NCI-H1105 (cell line): ENCODE measurements at places on chromosomes 2 and 18.
A peak's percentile ranks its signal among the peaks of the same experiment; 100 is the strongest.

- DNase-seq: no peak
Observed at GRCh38 chr2:46394649-46395510, 84.5 kb upstream of the TMEM247 start.

- no peak for DNase-seq
Observed at GRCh38 chr2:169569948-169570347, 3.7 kb downstream of the FASTKD1 start.

- no peak for DNase-seq
Observed at GRCh38 chr2:240451791-240452461, 16.5 kb downstream of the GPC1 start.

DNA sequence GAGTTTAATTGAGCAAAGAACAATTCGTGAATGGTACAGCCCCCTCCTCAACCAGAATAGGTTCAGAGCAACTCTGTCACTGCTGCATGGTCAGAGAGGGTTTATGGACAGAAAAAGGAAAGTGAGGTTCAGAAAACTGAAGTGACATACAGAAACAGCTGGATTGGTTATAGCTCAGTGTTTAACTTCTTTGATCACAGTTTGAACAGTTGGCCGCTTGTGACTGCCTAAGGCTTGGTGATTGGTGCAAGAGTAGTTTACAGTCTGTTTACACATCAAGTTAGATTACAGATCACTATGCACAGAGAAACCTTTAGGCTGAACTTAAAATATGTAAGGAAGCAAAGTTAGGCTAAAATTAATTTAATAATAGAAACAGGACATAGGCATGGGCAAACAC, 459.2 kb downstream of the KCNJ3 start:
- no peak for DNase-seq

DNA sequence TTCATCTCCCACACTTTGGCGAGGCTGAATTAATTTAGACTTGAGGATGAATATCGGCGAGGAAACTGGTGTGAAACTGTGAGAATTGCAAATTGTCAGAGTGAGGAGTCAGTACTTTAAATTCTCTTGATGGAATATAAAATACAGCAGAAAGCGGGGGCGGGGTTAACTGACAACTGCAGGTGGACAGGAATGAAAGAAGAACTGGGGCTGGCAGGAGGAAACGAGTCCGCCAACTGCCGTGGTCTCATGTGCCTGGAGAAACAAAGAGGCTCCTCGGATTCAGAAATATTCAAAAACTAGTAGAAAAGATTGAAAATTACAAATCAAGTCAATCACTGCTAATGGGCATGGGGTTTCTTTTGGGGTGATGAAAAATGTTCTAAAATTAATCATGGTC, 44.3 kb downstream of the MOGAT1 start:
- no peak for DNase-seq

GRCh38 chr2:189876271-189876670, 92.0 kb downstream of the PMS1 start:
- no peak for DNase-seq

DNA sequence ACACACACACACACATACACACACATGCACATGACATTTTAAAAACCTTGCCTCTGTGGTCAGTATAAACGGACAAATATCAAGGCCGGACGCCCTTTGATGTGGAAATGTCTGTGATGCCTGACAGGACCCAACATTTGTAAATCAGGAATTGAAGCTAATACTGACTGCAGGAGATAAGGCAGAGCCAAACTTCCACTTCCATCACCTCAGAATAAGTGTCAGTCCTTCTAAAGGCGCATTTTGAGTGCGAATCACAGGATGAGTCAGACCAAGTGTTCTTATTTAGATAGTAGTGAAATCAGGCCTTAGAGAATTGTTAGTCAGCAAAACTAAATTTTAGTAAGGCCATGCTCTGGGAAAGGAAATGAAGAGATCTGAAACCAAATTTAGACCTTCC, 211.7 kb upstream of the LRATD1 start:
- no peak for DNase-seq

DNA sequence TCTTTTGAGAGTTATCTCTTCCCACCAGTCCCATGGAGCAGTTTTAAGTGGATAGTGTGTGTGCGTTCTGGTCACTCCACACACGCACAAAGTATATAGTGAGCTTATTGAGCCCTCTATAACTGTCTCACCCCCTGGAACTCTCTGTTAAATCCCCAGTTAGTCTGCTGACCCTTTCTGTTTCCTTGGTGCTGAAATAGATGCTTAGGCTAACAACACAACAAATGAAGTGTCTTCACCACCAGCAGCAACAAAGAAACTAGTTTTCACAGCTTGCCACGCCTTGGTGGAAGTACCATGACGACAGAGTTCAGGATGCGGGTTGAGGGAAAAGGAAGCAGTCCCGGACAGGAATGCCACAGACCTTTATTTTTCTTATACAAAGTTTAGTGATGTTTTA, 203.5 kb upstream of the TMEFF2 start:
- no peak for DNase-seq

GRCh38 chr2:20532634-20533437, 86.0 kb downstream of the RHOB start:
- DNase-seq: no peak

DNA sequence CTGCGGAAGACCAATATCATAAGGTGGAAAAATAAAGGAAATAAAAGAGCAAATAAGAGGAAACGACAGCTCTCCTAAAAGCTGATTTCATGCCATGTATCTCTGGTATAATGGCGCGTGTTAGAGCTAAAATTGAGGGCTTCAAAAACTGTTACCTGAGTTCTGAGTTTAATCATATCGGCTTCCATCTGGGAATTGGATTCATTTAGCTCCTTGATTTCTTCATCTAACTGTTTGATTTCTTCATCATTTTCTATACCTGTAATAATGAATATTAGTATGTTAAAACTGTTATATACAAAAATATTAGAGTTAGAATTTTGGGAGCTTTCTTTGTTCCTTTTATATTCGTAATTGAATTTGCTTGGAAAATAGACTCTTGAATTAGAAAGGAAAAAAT, 57.2 kb upstream of the PXDN start:
- DNase-seq: no peak

DNA sequence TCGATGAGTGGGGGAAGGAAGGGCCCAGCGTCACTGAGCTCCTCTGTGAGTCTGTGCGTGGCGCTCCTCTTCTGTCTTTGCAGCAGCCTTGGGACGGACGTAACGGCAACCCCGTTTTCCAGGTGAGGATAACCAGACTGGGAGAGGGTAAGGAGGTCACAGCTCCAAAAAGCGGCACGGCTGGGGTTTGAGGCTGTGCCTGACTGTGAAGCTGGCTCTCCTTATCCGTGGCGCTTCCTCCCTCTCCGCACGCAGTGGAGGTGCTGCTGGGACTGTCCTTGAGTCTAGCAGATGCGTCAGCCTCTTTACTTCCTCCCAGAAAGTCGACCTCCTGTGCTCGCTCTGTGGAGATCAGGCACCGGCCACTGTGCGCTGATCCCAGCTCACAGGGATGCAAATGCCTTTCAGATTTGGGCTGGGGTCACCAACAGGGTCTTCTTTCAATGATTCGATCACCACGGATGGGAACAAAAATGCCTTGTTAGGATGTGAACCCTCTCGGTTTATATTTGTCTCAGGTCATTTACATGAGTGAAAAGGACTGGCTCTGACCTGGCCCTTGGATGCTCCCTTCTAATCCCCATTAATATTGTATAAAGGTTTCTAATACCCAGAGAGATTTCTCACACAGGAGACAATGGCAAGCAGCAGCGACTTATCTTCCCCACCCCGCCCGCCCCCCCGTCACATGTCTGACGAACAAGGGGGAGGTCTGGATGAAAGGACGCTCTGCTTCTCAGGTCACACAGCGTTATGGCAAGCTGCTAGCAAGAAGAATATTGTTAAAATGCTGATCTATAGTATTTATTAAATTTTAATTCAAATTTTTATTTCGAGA, 30.1 kb upstream of the E2F6 start:
- DNase-seq: no peak

GRCh38 chr18:79955302-79956075, 4.0 kb upstream of the SLC66A2 start:
- no peak for DNase-seq

GRCh38 chr2:147460155-147460554, 384.7 kb upstream of the ACVR2A start:
- no peak for DNase-seq

DNA sequence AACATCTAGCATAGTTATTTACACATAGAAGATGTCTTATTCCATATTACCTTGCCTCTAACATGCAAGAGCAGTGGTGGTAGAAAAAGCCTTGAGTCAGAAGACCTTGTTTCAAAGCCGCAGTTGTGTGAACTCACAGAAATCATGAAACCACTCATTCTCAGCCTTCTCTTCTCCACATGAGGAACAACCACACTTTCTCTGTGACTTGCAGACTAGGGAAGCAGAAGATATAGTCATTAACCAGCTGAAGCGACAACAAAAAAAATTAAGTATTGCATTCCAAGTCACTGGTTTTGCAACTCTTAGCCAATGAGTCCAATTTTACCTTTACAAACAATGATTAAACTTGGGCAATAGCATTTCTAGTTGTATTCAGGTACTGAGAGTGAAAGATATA, 19.0 kb downstream of the TWSG1 start:
- no peak for DNase-seq

DNA sequence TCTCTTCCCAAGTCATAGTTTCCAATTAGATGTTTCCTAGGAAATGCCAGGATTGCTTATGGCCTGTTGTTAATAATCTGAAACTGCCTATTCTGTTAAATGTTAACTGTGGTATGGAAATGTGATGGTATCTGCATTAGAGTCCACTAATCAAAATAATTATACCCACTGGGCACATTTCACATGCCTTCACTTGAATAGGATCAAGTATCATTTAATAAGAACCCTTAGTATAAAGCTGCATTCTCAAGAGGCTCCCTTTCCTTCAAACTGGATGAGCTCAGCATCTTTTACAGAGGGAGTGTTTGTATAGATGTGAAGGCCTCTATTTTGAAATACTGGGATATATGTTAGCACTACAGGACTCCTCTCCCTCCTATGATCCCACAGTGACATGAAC, 477.2 kb upstream of the VRK2 start:
- no peak for DNase-seq

DNA sequence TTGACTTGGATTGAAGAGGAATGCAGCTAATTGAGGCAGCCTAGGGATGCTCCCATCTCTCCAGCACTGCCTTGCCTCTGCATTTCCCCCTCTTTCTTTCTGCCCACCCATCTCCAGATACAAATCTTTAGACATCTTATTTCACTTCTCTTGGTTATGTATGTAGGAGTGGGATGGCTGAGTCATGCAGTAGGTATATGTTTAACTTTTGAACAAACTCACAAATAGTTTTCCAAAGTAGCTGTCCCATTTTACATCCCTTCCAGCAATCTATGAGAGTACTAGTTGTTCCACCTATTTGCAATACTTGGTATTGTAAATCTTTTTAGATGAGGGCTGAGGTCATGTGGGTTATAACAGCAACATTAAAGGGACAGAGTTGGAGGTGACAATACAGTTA, 329.9 kb downstream of the DYSF start:
- DNase-seq: no peak

DNA sequence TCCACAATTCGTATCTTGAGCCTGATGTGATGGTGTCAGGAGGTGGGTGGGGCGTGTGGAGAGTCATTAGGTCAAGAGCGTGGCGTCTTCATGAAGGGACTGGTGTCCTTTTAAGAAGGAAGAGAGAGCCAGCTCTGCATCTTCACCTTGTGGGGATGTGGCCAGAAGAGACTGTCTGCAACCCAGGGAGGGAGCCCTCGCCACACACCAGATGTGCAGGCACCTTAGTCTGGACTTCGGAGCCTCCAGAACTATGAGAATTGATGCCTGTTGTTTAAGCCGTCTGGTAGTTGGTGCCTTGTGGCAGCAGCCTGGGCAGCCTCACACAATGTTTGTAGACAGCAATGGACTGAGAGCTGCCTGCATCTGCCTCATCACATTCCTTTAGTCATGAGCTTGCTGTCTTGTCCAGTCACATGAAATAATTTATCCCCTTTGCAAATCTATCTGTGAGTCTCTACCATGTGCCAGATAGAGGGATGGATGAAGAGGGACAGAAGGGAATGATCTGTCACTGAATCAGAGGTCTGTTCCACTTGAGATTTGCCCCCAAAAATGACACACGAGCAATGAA, 61.0 kb downstream of the MYT1L start:
- no peak for DNase-seq

DNA sequence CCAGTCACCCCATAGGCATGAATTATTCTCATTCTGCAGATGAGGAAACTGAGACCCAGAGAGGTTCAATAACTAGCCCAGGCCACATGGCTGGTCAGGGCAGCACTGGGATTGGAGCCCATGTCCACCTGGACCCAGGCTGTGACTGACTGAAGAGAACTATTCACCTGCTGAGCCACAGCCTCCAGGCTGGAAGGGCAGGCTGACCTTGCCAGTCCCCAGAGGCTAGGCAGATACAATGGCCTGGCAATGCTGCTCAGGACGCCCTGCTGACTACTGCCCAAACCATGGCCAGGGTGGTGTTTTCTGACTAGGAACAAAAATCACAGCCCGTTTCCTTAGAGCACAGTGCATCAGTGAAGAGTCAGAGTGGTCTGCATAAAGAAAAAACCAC, 36.8 kb downstream of the HS6ST1 start:
- no peak for DNase-seq

GRCh38 chr2:117536139-117536538, 278.4 kb upstream of the DDX18 start:
- no peak for DNase-seq

- peak; percentile 10 for DNase-seq
Observed at GRCh38 chr2:26144953-26145680, 27.8 kb upstream of the GAREM2 start.

- no peak for DNase-seq
Observed at GRCh38 chr18:5315838-5316237, 20.3 kb upstream of the ZBTB14 start.

DNA sequence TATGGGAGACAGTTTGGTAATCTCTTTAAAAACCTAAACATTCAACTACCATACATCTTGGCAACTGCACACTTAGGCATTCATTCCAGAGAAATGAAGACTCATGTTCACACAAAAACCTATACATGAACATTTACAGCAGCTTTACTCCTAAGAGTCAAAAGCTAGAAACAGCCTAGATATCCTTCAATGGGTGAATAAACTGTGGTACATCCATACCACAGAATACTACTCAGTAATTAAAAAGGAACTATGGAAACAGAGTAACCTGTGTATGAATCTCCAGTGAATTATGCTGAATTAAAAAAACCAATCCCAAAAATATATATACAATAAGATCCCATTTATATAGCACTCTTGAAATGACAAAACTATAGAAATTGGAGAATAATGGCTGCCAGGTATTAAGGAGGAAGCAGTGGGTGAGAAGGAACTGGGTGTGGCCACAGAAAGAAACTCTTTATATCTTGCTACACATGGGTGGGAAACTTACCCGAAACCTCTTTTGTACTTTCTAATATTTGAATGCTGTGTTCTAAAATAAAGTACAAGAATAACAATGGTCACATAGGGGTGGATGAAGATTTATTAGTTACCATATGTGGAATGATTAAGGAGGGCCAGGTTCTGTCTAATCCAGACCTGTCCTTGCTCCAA, 13.7 kb downstream of the SESTD1 start:
- no peak for DNase-seq
